ENCODE measurements at places on chromosomes 11 and 22. TPM values are rescaled to one million over a fixed set of nuclear protein-coding genes. Genes with fewer than 3 reads are reported as not detected.
A peak's percentile ranks its signal among the peaks of the same experiment; 100 is the strongest.

KIRREL3 gene
- not detected for total RNA-seq

NCF4 gene
- 6.1 TPM for total RNA-seq

DNA sequence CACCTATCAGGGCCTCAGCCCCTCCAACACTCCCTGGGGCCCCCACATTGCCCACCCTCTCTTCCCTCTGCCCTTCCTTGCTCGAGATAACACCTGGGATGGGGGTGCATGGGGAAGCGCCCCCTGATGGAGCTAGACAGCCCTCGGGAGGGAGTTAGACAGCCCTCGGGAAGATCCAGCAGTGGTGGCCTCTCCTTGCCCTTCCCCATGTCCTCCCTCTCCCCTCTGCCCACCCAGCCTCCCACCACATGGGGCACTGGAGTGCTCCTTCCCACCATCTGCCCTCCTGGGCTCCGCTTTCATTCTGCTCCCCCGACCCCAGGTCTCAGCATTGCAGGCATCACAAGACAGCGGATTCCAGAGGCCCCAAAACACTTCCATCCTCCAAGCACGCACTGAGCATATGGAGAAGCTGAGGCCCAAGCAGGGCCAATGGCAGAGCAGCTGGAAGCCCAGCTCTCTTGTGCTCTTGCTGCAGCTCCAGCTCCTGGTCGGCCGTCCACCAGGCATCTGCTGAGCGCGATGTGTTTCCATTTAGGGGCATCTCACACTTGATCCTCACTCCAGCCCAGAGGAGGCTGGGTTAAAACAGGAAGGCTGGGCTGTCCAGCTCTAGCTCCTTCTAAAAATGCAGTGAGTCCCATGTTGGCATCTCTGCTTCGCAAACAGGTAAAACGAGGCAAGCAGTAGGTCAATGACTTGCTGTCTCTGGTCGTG is 65.6 kb downstream of the IGLL1 start:
- H3K27me3 ChIP-seq, result no peaks in the 10 kb centered on the region
- no peak overlapping the region for H3K27ac ChIP-seq
- H3K36me3 ChIP-seq, result no peaks in the 10 kb centered on the region
- DNase-seq, result no peak
- no peak overlapping the region for H3K4me3 ChIP-seq

DNA sequence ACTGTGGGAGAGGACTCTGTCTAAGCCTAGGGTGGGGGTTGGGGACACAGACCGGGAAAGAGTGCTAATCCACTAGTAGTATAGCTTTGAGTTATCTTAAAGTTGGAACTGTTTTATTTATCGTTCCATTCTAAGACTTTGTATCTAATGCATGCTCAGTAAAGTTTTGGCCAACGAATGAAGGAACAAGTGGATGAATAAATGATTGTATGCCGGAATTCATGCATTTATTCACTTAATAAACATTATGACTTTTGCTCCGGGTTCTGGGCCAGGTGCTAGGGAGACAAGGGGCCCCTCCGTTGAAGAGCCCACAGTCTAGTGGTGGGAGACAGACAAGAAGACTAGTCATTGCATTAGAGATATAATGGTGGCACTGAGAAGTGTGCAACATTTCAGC is 645 bp downstream of the RNF121 start:
- peak overlapping the region; percentile 88 for H3K27ac ChIP-seq
- peak overlapping the region; percentile 73 for H3K4me3 ChIP-seq

PPFIBP2 gene
- total RNA-seq, result 36.2 TPM

Data from uterus (tissue), 4 donors.